ENCODE measurements at places on chromosomes 1 and 21. TPM values are rescaled to one million over a fixed set of nuclear protein-coding genes. Genes with fewer than 3 reads are reported as not detected.
A peak's percentile ranks its signal among the peaks of the same experiment; 100 is the strongest.

DNA sequence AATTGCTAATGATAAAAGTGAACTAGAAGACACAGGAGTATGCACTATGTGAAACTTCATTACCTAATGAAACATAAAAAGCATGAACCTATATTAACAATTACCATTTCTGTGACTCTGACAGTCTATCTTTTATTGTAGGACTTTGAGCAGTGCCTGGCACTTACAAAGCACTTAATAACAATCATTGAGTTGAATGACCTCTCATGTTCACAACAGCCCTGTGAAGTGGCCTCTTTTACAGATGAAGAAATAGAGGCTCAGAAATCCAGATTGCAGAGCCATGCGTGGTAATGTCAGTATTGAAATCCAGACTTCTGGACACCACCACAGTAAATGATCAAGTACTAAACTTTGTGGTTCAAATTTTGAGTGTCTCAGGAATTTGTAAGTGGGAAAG, 326.4 kb downstream of the NTNG1 start:
- no peak for DNase-seq

- DNase-seq, result peak; percentile 5
These were observed 65.2 kb downstream of the LRRC8C start for GRCh38 chr1:89698020-89698560.

Gene FLG
- total RNA-seq, result under 0.01 TPM

DNA sequence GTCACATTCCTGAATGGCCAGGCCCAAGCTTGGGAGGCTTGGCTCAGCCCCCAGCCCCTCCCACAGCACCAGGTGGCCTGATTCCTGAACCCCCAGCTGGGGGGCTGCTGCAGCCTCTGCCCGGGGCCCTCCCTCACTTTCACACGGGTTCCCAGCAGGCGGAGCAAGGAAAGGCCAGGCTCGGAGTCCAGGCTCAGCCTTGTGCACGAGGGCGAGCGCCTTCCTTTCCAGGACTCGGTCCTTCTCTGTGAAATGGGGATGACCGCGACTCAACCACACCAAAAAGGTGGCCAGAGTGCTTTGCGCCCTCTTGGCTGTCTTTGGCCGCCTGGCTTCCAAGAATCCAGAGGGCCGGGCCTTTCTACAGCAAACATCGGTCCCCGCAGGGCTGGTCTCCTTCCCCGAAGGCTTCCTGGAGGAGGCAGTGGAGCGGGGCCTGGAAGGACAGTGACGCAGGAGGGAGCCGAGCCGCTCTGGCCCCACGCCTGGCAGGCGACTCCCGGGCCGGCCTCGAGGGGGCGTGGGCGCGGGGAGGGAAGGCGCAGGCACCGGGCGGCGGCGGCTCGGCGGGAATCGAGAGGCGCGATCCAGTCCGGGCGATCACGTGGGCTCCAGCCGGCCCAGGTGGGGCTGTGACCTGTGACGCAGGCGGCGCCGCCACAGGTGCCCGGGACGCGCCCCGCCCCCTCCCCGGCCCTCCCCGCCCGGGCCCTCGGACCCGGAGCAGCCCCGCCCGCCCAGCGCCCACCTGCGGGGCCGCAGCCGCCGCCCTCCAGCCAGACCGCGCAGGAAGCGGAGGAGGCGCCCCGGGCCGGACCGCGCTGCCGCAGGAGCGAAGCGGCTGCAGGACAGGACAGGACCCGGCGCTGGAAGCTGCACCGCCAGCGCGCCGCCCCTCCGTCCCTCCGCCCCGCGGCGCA, at the start of gene ARHGEF16:
ARHGEF16 (plus strand) TSS at position 775 of the 920 bp plus-strand sequence. CDS start 8,420 bp downstream, outside the sequence.
- DNase-seq, result no peak

Gene AMY2A
- not detected for total RNA-seq

Gene FCGR1A
- not detected for total RNA-seq

DNA sequence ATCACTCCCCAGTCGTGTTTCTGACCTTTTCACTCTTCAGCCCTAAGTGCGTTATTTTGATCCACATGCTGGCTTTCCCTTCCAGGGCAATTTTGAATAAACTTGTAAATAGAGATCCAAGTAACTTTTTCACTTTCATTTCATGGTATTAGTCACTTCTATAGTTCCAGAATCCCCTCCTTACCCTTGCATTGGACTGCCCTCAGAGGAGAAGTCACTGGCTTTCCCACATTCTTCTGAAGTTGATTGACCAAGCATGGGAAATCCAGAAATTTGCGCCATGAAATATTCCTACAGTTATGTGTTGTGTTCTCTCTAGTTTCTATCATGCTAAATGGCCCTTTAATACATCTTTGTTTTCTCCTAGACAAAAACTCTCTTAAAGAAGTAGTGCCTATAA, 177.3 kb upstream of the GORAB start:
- no peak for DNase-seq

GRCh38 chr1:72846476-72847278, 564.3 kb upstream of the NEGR1 start:
- no peak for DNase-seq
